ENCODE measurements at places on chromosomes 6 and 20. TPM values are rescaled to one million over a fixed set of nuclear protein-coding genes. Genes with fewer than 3 reads are reported as not detected.

Gene SIGLEC1
- 0.02 TPM for total RNA-seq

Gene AIF1
- not detected for total RNA-seq

Gene INSM1
- 5.5 TPM for total RNA-seq

Gene MEP1A
- not detected for total RNA-seq

Gene GSTA3
- not detected for total RNA-seq

Gene LTB
- total RNA-seq = not detected

Gene TFAP2B
- 16.7 TPM for total RNA-seq

Gene RAET1L
- not detected for total RNA-seq

Gene NKX2-2
- not detected for total RNA-seq

Gene HLA-DRB1
- not detected for total RNA-seq

Gene ACTR5
- total RNA-seq = 22.2 TPM

Gene ANKEF1
- total RNA-seq = not detected

Gene RPL7L1
- total RNA-seq = 140 TPM

Gene TCF15
- not detected for total RNA-seq

Gene LAMP5
- total RNA-seq = not detected

Gene ARMH2
- total RNA-seq = not detected

Gene VWA7
- 0.28 TPM for total RNA-seq

Gene PAK1IP1
- 25.5 TPM for total RNA-seq

Gene SLC22A3
- not detected for total RNA-seq

Gene MYB
- total RNA-seq = 5.3 TPM

Gene COL19A1
- total RNA-seq = 6.1 TPM

Gene RNF39
- not detected for total RNA-seq

Gene TSPO2
- not detected for total RNA-seq

Gene APOBEC2
- 7.0 TPM for total RNA-seq

Gene TPD52L2
- 105 TPM for total RNA-seq

Gene SLC17A3
- not detected for total RNA-seq

Gene LRRC73
- total RNA-seq = not detected

Gene SALL4
- not detected for total RNA-seq

Gene OPRM1
- not detected for total RNA-seq

Gene BTN1A1
- total RNA-seq = not detected

Gene SHLD1
- total RNA-seq = 8.2 TPM

Gene GMPR
- 28.7 TPM for total RNA-seq

Gene OR12D3
- not detected for total RNA-seq

Gene ARMC2
- total RNA-seq = 3.8 TPM

Gene TUBB
- 1,704 TPM for total RNA-seq

Gene RIMS4
- total RNA-seq = not detected

Gene KHDC3L
- total RNA-seq = not detected

Gene PRND
- not detected for total RNA-seq

Gene MAD2L1BP
- total RNA-seq = 28.0 TPM

Gene DYNLT2
- total RNA-seq = 4.3 TPM

Gene CYP39A1
- 2.6 TPM for total RNA-seq

Gene PRL
- total RNA-seq = 2.1 TPM

Gene IRF4
- total RNA-seq = 0.03 TPM

Measured in SJCRH30 (cell line).